ENCODE measurements at places on chromosomes 4 and X.

DNA sequence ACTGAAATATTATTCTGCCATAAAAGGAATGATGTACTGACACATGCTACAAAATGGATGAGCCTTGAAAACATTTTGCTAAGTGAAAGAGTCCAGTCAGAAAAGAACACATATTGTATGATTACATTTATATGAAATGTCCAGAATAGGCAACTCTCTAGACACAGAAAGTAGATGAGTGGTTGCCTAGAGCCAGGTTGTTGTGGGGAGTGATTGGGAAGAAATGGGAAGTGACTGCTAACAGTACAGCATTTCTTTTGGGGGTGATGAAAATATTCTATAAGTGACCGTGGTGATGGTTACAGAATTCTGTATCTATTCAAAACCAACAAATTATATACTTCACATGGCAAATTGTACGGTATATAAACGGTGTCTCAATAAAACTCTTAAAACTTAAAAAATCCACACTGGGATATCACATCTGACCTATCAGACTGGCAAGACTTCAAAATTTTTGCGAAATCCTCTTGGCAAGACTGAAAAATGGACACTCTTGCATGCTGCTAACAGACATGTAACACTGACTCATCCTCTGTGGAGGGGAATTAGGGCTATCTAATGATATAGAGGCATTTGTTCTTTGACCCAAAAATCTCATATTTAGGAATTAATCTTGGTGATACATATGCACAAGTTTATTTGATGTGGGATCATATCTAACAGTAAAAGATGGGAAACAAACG lies 71.8 kb downstream of the FAM13A start:
- no peak for DNase-seq

DNA sequence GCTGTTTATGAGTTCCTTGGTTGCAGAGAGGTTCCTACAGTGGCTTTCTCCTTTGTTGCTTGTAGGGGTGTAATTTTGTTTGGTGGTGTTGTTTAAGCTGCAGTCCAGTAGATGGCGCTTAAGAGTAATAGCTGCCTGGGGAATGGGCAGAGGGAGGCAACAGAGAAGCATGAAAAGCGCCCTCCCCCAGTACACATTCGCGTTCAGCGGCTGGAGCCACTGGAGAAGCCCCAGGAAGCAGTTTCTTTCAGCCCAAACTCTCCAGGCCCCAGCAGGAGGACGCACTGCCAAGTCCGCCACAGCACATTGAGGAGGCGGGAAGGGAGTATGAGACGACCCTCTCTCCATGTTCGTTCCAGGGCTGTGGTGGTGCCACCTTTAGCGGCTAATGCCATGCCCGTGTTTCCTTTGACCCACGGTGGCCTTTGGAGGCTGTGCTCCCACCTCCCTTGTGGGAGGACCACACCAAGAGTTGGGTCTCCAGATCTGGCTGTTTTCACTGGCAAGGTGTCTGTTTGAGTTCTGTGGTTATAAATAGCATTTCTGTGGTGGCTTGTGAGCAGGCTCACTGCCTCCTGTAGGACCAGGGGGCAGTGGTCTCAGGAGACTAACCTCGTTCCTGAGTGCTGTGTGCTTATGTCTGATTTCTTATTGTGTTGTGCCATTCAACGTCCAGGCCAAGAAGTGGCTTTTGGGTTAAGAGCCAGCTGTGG lies 252.3 kb downstream of the ARHGAP10 start:
- DNase-seq, result no peak

- DNase-seq, result no peak
Observed at GRCh38 chr4:142845293-142846107, 601 bp downstream of the INPP4B start.

GRCh38 chr4:68451246-68452211 lies 4.3 kb downstream of the TMPRSS11E start:
- DNase-seq, result no peak

GRCh38 chr4:17232566-17233253 lies 279.2 kb downstream of the QDPR start:
- no peak for DNase-seq

DNA sequence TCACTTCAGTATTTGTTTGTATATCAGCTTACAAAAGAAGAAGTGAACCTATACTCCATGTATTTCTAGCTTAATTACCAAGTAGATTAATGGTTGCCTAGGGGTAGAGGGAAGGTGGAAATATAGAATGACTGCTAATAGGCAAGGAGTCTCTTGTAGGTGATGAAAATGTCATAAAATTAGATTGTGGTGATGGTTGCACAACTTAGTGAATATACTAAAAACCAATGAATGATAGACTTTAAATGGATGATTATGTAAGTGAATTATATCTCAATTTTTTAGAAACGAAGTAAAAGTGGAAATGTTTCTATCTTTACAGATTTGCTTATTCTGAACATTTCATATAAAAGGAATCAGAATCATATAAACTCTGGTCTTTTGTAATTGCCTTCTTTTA lies 165.5 kb downstream of the AWAT2 start:
- DNase-seq, result no peak

DNA sequence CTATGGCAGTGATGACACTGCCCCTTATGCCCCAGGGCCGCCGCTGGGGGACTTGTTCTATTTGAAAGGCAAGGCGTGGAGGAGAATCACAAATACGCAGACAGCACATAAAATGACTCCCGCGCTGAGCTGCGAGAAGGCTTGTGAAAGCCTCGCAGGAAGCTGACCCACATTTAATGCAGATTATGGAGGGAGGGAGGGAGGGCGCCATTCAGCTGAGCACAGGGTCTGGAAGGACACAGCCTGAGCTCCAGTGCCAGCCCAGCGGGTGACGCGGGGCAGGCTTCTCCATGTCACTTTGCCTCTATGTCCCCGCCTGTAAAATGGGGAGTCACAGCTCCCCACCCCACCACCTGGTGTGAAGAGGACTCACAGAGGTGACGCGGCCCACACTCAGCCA lies 14.3 kb downstream of the ABLIM2 start:
- DNase-seq, result no peak

Measured in activated CD4-positive, CD25-positive, alpha-beta regulatory T cell treated with anti-CD3 and anti-CD28 coated beads, Interleukin-2, amount 50 U/mL, for 72 hours (primary cell).